ENCODE measurements at places on chromosomes 7 and 10. TPM values are rescaled to one million over a fixed set of nuclear protein-coding genes. Genes with fewer than 3 reads are reported as not detected.

Gene ANKRD22
- total RNA-seq, result not detected

Gene CCDC3
- 1.2 TPM for total RNA-seq

Gene ZNF25
- 5.2 TPM for total RNA-seq

Gene LRRC4
- total RNA-seq, result 3.8 TPM

Gene PAPSS2
- total RNA-seq, result 93.2 TPM

Gene RET
- not detected for total RNA-seq

Gene PAPOLB
- total RNA-seq, result 0.07 TPM

Gene FXYD4
- not detected for total RNA-seq

Gene ZRANB1
- total RNA-seq, result 17.3 TPM

Gene PTPN20
- total RNA-seq, result 0.27 TPM

Gene DLX6
- not detected for total RNA-seq

Gene HYAL4
- not detected for total RNA-seq

Data from endothelial cell of umbilical vein (primary cell).